ENCODE measurements at places on chromosomes 13 and 19. TPM values are rescaled to one million over a fixed set of nuclear protein-coding genes. Genes with fewer than 3 reads are reported as not detected.

Gene CYP2A6
- not detected for total RNA-seq

Gene EID2B
- 15.8 TPM for total RNA-seq

Gene NTF4
- not detected for total RNA-seq

Gene MYO1F
- total RNA-seq, result not detected

Measured in A172 (cell line).